Umbilical cord (tissue), 2 donors: ENCODE measurements at places on chromosomes 7 and 10. TPM values are rescaled to one million over a fixed set of nuclear protein-coding genes. Genes with fewer than 3 reads are reported as not detected.

MLXIPL gene
- 1.7 TPM for total RNA-seq

ANKRD2 gene
- total RNA-seq: not detected

ZNF777 gene
- total RNA-seq: 4.3 TPM

ADAM12 gene
- 196 TPM for total RNA-seq

PALD1 gene
- total RNA-seq: 4.8 TPM
